Daoy (cell line): ENCODE measurements at places on chromosomes 11 and 22. TPM values are rescaled to one million over a fixed set of nuclear protein-coding genes. Genes with fewer than 3 reads are reported as not detected.

The APOL4 gene
- not detected in 2 replicates for total RNA-seq

The CCDC188 gene
- total RNA-seq: 0.51 TPM in 1 of 2 replicates, not detected in the other

The OR52A1 gene
- total RNA-seq: under 0.01 TPM in 1 of 2 replicates, not detected in the other

The TBX1 gene
- total RNA-seq: 1.1 and 1.6 TPM in 2 replicates

The PNPLA3 gene
- total RNA-seq: 1.4 and 4.2 TPM in 2 replicates

The AIFM3 gene
- total RNA-seq: 2.0 TPM in 1 of 2 replicates, not detected in the other

The DNAL4 gene
- 10.7 and 11.6 TPM in 2 replicates for total RNA-seq

The SBF1 gene
- 40.5 and 47.0 TPM in 2 replicates for total RNA-seq

The CPT1A gene
- total RNA-seq: 12.4 and 16.5 TPM in 2 replicates

The UPK3A gene
- total RNA-seq: not detected in 2 replicates

The FXYD2 gene
- 1.3 TPM in 1 of 2 replicates, not detected in the other for total RNA-seq

The PATE2 gene
- total RNA-seq: 0.29 TPM in 1 of 2 replicates, not detected in the other

GRCh38 chr11:14932447-14932846 is 39.7 kb downstream of the CALCA start:
- DNase-seq: no peak

DNA sequence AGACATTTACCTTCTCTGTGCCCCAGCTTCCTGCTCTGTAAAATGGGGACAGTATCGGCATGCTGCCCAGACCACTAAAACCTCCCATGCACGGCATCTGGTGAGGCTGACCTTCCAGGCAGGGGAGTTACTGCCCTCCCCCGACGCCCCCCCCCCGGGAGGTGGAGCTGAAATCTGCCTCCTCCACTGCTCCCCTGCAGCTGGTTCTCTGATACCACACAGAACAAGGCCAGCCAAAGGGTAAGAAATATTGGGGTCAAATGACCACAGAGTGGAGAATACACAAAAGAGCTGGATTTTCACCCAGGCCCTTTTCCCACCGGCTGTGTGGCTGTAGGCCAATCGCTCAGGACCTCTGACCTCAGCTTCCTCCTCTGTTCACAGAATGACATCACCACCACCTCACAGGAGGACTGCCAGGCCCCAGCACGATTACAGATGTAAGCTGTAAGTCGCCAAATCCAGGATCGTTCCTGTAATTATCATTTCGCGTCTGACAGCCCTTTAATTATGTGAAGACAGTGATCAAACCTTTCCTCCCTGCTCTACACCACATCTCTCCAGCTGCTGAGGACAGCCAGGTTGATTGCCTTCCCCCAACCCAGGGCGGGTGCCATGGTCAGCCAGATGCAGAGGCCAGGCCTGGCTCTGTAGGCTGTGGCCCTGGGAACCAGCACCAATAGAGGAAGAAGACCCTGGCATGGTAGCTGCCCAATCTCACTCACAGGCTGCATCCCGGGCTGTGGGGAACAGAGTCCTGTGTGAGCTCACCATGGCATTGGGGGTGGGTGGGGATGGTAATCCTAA is 35.7 kb upstream of the KLHL35 start:
- DNase-seq: peak; percentile 26

DNA sequence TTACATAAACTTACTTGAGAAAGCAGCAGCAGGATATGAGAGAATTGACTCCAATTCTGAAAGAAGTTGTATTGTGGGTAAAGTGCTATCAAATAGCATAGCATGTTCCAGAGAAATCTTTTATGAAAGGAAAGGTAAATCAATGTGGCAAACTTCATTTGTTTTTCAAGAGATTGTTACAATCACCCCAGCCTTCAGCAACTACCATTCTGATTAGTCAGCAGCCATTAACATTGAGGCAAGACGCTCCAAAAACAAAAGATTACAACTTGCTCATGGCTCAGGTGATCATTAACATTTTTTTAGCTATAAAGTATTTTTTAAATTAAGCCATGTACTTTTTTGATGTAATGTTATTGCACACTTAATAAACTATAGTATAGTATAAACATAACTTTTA is 357.2 kb downstream of the TMEM135 start:
- no peak for DNase-seq

- DNase-seq: no peak
Measured at GRCh38 chr22:24087071-24087795, 76.1 kb downstream of the CABIN1 start.

GRCh38 chr22:42473484-42474193 is 41.4 kb upstream of the NFAM1 start:
- peak; percentile 48 for DNase-seq

DNA sequence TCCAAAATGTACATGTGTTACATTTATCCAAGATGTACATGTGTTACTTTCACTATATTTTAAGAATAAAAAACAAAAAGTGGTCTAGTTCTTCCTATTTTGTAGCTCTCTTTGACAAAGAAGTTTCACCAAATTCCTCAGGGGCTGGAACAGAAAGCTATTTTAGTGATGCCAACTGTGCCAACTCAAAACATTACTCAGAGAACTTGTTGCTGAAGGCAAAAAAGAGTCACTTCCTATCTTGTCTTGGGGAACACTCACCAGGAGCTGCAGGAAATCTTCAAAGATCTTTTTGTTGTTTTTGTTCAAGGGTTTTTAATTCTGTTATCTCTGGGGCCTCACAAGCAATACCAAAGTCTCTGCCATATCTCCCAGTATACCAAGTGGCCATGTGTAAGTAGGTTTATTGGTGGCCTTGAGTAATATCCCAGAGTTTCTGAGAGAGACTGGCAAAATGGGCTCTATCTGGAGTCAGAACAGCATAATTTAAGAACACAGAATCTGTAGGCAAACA is 13.6 kb upstream of the EED start:
- peak; percentile 3 for DNase-seq

DNA sequence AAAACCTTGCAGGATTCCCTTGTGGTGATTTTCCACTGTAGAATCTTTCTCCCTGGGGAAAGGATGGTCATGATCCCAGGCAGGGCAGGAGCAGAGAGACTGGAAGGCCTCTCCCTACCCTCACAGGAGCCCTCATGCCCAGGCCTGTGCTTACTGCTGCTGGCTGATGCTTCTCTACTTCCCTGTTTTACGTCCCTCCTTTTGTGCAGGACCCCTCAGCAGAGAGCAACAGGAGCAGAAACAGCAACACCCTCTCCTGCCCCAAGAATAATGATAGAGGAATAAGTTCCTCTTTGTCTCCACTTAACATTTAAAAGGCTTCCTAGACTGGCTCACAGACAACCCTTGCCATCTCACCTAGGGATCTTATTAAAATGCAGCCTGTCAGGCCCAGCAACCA is 3.6 kb downstream of the ISX start:
- no peak for DNase-seq

GRCh38 chr11:100780470-100780869 is 93.4 kb downstream of the ARHGAP42 start:
- no peak for DNase-seq

GRCh38 chr11:34891611-34892010 is 24.6 kb downstream of the APIP start:
- no peak for DNase-seq

- DNase-seq: no peak
Measured at GRCh38 chr11:10414659-10415058, 40.4 kb upstream of the AMPD3 start.

DNA sequence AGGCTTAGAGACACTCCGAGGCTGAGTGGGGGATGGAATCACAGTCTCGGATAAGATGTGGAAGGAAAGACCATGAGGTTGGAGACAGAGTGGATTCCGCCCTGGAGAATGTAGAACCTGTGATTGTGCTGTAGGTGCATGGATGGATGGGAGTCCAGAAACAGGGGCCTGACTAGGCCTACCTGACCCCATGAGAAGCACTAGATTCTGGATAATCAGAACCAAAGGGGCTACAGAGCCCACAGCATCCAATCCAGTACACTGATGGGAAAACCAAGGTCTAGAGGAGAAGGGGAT is 32.3 kb upstream of the FCHSD2 start:
- DNase-seq: no peak

DNA sequence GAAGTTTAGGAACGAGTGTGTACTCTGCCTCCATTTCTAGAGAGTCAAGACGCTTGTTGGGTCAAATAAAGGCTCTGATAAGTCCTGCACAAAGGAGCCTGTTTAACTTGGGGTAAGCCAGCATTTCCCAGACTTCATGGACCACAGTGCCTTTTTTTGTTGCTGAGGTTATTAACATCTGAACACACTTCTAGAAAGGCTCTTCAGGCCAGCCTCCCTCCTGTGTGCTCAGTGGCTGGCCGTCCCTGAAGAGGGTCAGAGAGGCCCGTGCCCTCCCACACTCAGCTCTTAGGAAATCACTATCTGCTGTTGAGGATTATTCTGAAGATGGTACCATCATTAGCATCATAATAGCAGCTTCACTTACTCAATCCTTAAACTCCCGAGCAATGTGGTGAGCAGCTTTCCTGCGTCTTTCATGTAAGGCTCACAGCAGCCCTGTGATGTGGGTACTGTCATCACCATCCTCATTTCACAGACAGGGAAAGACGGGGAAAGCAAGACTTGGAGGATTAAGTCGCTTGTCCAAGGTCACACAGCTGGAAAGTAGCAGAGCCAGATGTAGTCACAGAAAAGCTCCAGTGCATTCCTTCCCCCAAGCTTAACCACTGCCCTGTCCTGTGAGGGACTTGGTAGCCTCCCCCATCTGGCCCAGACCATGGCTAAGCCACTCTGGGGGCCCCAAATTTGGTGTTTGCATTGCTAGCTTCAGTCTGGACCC is 71.3 kb downstream of the TSPAN18 start:
- no peak for DNase-seq

- no peak for DNase-seq
Measured at GRCh38 chr11:134370526-134371435, 39.0 kb downstream of the GLB1L2 start.

DNA sequence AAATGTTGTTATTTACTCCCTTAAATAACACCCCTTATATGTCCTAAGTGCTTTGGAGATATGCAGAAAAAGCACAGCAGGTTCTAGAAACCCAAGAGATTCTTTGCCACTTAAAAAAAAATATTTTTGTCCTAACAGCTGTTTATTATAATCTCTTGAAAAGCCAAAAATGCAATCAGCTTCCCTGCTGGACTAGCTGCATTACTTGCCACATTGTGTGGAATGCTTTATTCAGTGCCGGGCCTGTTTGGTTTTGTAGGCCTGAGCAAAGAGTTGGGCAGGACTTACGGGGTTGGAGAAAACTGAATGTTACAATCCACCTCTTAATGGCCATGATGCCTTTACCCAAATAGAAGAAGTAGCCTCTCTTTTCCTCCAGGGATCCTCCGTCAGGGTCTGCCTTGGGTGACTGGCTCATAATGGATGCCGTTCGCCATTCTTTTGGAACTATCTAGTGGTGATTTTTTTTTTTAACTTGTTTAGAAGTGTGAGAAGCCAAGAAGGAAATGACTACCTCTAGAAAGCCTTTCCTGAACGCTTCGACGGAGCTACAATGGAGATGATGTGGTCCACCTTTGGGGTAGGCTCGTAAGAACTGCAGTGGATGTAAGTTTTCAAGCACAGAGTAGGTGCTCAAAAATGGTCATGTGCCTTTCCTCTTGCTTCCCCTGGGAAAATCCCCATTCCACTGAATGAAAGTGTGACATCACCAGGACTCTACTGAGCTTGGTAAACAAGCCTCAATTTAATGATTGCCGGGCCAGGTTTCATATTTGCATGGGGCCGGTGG is 241.3 kb upstream of the NCAM1 start:
- no peak for DNase-seq

DNA sequence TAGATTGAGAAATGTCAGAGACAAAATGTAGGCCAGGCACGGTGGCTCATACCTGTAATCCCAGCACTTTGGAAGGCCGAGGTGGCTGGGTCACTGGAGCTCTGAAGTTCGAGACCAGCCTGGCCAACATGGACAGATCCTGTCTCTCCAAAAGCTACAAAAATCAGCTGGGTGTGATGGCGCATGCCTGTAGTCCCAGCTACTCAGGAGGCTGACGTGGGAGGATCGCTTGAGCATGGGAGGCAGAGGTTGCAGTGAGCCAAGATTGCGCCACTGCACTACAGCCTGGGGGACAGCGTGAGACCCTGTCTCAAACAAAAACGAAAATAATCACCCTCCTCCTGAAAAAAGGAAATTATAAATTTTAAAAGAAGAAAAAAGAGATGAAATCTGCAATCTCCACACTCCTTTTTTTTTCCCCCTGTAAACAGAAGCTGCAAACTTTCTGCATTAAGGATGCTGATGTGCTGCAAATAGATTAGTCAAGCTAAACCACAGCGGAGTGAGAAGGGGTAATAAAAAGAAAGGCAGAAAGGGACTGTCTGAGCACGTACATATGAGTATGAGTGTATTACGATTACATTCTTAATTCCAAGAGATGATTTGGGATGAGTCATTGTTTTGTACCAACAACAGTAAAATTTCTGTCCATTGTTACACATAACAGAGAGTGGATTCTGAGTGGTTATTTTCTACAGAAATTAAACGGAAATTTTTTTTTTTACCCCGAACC is 87.3 kb downstream of the SIK3 start:
- peak; percentile 66 for DNase-seq

DNA sequence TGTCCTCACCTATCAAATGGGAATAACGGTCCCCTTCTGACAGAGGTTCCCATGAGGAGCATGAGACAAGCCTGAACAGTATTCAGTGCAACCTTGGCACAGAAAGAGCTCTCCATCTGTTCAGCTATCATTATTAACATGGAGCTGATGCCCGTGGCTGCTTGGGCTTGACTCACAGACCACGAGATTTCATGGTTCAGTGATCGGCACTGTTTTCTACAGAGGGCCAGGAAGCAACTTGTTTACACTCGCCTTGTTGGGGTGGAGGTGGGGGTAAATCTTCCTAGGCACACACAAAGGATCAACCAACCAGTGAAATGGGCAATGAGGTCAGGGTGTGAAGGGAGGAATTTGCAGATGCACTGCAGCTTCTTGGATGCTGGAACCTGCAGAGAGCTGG is 88.2 kb downstream of the CWC15 start:
- peak; percentile 54 for DNase-seq

DNA sequence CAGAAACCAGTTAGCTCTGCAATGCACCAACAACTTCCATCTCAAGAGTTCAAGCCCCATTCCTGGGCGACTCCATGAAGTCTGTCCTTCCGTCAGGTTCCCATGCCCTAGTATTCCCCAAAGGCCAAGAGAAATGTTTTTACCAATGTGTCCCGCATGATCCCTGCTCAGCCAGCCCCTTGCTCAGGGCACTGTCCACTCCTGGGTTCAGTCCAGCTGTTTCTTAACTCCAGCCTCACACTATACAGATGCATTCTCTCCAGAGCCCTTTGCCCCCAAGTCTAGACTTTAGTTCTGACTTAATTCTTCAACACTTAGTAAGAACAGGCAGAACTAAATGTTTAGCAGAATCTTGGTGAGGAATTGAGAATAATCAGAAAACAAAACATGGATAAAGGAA is 497.5 kb downstream of the SOX6 start:
- no peak for DNase-seq
